ENCODE measurements at places on chromosomes 7 and 10.

DNA sequence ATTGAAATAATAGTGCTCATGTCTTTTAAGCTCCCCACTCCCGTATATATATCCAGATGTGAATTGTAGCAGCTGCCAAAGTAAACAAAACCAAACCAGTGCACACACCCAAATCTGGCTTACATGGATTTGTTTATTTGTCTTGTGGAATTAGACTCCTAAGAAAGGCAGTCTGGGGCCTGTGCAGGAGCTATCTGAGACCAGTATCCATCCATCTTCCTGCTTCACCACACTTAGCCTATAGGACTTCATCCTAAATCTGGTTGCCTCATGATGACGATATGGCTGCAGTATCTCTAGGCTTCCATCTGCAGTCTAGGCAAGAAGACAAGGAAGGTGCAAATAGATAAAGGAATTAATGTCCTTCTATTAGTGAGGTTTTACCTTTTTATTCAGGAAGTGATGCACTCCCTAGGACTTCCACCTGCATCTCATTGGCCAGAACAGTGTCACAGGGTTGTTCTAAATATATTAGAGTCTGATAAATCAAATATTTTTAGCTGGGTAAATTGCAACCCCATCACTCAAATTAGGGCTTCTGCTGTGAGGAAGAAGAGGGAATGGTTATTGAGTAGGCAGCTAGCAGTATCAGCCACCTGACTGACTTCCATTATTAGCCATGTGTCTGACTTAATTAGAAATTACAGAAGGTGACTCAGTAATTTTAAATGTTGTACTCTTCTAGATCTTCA is 6.0 kb downstream of the WIPF3 start:
- H3K4me1 ChIP-seq = peaks cover 15% of the 10 kb centered on the region
- DNase-seq = no peak
- no peaks in the 10 kb centered on the region for H3K36me3 ChIP-seq
- H3K4me3 ChIP-seq = no peak overlapping the region
- no peak overlapping the region for H3K27ac ChIP-seq

- DNase-seq = no peak
- no peaks in the 10 kb centered on the region for H3K27me3 ChIP-seq
- H3K27ac ChIP-seq = no peak overlapping the region
- no peaks in the 10 kb centered on the region for H3K36me3 ChIP-seq
- no peaks in the 10 kb centered on the region for H3K4me1 ChIP-seq
Observed at GRCh38 chr7:121945480-121946236, 72.7 kb downstream of the PTPRZ1 start.

DNA sequence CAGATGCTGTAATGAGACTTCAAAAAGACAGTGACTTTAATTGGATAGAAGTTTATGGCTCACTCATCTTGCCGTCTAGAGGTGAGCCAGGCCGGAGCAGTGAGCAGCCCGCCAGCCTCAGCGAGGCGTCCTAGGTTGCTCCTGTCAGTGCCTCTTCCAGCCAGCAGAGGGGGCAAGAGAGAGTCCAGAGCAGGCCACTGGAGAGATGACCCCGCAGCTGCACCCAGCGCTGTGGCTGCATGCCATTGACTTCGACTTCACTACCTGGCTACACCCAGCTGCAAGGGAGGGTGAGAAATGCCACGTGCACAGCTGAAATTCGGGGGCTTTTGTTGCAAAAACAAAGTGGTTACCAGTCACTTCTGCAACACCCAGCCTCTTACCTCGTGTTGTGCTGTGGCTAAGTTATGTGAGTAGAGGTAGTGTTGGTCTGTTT is 26.5 kb downstream of the NUB1 start:
- peaks cover 38% of the 10 kb centered on the region for H3K36me3 ChIP-seq
- DNase-seq = peak; percentile 90
- no peak overlapping the region for H3K4me3 ChIP-seq
- no peak overlapping the region for H3K27ac ChIP-seq

DNA sequence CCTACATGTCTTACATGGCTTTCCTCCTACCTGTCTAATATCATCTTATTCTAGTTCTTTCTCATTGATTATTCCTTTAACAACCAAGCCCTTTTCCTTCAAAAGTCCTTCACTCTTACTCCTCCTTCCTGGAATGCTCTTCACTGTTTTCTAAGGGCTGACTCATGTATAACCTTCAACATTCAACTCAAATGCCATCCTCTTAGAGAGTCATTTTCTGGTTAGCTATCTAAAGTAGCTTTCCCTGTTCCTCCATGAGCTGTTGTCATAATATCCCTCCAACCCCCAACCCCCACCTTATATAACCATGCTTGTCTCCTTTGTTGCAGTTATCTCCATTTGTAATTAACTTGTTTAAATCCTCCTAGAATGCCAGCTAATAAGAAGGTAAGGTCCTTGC is 286.8 kb downstream of the ADK start:
- no peak overlapping the region for H3K27ac ChIP-seq
- DNase-seq = no peak
- no peaks in the 10 kb centered on the region for H3K27me3 ChIP-seq
- no peak overlapping the region for H3K4me3 ChIP-seq

- H3K4me3 ChIP-seq = no peak overlapping the region
- no peaks in the 10 kb centered on the region for H3K4me1 ChIP-seq
- no peaks in the 10 kb centered on the region for H3K27me3 ChIP-seq
- peaks cover 9% of the 10 kb centered on the region for H3K36me3 ChIP-seq
- no peak overlapping the region for H3K27ac ChIP-seq
- no peak for DNase-seq
Observed at GRCh38 chr10:89625041-89625765, 19.8 kb downstream of the PANK1 start.

- H3K36me3 ChIP-seq = no peaks in the 10 kb centered on the region
- no peak for DNase-seq
- H3K27ac ChIP-seq = no peak overlapping the region
- H3K27me3 ChIP-seq = no peaks in the 10 kb centered on the region
- H3K4me3 ChIP-seq = no peak overlapping the region
Observed at GRCh38 chr7:122212754-122213153, 68.7 kb upstream of the AASS start.
